Stomach (tissue), 19 donors: ENCODE measurements at places on chromosomes 4 and X.

DNA sequence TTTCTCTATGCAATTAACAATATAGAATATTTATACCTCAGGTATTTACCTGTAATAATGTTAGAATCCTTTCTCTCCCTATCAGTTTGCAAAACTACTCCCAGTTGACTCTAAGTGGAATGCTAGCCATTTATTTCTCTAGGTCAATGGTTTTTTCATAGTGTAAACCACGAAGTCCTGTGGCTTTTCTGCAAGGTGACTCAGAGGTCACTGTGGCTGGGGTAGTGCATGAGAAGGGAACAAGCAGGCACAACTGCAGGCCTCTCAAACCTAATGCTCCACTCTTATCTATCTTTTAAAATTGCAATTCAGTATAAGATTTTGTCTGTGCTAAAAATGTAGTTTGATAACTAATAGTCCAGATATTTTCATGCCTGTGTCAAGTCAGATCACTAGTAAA lies 159.4 kb downstream of the ANTXR2 start:
- H3K4me3 ChIP-seq, result no peak overlapping the region
- no peak for DNase-seq
- H3K36me3 ChIP-seq, result no peaks in the 10 kb centered on the region
- peaks cover 34% of the 10 kb centered on the region for H3K4me1 ChIP-seq
- H3K27ac ChIP-seq, result no peak overlapping the region

- no peaks in the 10 kb centered on the region for H3K36me3 ChIP-seq
- no peaks in the 10 kb centered on the region for H3K4me1 ChIP-seq
- no peak overlapping the region for H3K4me3 ChIP-seq
- H3K27ac ChIP-seq, result no peak overlapping the region
These were observed 18.1 kb downstream of the PIR start for GRCh38 chrX:15475021-15475420.

GRCh38 chr4:127007305-127007704 lies 625.5 kb upstream of the INTU start:
- no peaks in the 10 kb centered on the region for H3K36me3 ChIP-seq
- H3K27me3 ChIP-seq, result no peaks in the 10 kb centered on the region
- no peak overlapping the region for H3K4me3 ChIP-seq
- no peak for DNase-seq
- H3K4me1 ChIP-seq, result no peaks in the 10 kb centered on the region
- no peak overlapping the region for H3K27ac ChIP-seq

GRCh38 chr4:15913631-15913970 lies 24.9 kb downstream of the FGFBP1 start:
- DNase-seq, result peak; percentile 23
- no peak overlapping the region for H3K27ac ChIP-seq
- H3K4me3 ChIP-seq, result no peak overlapping the region
- no peaks in the 10 kb centered on the region for H3K36me3 ChIP-seq

DNA sequence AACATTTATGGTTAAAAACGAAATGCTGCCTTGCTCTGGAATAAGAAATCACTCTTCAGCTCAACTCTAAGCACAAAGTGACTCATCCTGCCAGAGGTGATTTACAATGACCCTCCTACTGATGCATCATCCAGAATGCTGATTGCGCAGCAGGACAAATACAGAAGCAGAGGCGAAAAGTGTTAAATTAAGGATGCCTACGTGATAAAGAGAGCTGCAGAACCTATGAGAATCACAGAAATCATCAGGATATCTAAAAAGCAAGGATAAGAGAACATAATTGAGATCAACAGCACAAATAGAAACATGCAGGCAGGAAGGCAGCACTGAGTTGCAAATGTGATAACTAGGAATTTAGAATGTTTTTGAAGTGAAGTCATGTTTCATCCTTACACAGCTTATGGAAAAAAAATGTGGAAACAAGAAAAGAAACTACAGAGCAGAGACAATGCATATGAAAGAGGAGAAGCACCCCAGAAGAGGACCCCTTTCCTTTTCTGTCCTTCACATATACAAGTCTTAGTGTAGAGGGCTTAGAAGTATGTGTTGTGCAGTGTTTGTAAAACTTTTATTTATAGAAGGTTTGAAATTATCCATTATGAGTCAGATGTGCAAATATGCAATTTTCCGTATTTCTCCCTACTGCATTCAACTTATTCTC lies 188.4 kb downstream of the SLC7A11 start:
- H3K27me3 ChIP-seq, result no peaks in the 10 kb centered on the region
- no peak overlapping the region for H3K4me3 ChIP-seq
- H3K36me3 ChIP-seq, result no peaks in the 10 kb centered on the region
- no peak overlapping the region for H3K27ac ChIP-seq
- DNase-seq, result no peak
- H3K4me1 ChIP-seq, result no peaks in the 10 kb centered on the region

DNA sequence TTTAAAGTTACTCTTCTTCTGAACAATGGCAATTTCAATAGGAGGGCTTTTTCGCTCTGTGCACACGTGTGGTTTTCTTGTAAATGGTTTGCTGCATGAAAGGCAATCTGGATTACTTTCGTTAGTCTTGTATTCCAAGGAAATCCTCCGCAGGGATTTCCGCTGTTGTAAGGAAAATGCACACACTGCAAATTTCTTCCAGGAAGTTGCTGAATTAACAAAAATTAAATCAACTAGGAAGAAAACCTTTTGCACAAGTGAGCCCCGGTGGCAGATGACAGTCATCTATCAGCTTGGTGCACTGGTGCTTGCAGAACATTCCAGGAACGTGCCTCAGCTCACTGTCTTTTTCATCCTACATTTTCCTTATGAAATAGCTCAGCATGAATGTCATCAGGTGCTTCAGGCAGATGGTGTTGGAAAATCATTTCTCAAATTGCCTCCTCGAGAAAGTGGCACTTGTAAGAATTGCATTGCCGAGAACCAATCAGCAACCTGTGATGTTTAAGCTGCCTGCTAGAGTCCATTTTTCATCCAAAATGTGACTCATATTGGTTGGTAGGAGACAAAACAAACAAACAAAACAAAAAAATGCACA lies 272.4 kb upstream of the VCX start:
- H3K36me3 ChIP-seq, result no peaks in the 10 kb centered on the region
- DNase-seq, result no peak
- H3K4me3 ChIP-seq, result no peak overlapping the region

DNA sequence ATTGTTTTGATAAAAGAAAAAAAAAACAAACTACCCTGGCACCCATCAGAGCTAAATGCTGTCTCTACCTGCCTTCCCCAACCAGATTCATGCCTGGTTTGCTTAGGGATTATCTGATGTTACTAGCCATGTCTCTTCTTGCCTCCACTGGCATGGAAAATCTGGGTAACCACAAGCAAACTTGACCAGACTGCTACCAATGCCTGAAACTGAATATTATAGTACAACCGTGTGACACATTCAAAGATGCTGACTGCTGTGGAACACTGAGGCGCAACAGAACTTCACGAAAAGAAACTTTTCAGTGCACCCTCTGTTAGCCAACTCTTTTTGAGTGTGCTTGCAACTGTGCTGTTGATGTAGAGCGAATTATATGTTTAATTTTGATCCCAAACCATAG lies 228.1 kb downstream of the CBR4 start:
- peaks cover 6% of the 10 kb centered on the region for H3K4me1 ChIP-seq
- H3K27ac ChIP-seq, result no peak overlapping the region
- no peak for DNase-seq
- H3K36me3 ChIP-seq, result no peaks in the 10 kb centered on the region
- H3K4me3 ChIP-seq, result no peak overlapping the region
